ENCODE measurements at places on chromosomes 2 and 18.

DNA sequence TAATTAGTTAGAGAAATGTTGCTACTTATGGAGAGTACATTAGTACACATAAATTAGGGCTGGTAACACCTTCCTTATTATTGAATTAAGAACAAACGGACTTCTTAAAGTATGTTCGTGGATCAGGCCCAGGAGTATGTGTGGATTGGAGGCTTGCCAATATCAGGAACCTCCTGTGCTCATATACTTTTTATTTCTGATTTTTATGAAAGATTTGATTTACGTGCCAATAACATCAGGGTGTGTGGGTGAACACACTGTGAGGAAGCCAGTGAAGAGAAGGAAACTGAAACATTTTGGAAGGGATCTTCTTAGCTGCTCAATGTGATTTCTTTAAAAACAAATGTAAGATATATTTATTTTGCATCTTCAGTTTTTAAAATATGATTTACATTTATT, 113.0 kb downstream of the EFEMP1 start:
- DNase-seq, result no peak

GRCh38 chr18:80168982-80169381, 59.9 kb downstream of the ADNP2 start:
- no peak for DNase-seq

DNA sequence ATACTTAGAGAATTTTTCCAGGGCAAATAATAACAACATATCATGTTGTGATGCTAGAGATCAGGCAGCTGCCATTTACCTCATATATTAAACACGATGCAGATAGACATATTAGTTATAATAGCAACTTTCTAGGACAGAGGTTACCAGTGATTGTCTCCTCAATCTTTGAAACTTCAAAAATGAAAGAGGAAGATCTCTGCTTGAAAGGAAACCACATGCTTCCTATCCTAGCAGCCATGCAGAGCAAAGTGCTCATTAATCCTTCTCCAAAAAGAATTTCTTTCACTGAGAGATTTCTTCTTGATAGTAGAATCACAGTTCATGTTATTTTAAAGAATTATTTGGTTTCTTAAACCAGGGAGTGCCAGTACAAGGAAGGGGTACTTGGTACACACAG, 317.2 kb downstream of the CPS1 start:
- DNase-seq, result no peak

- DNase-seq, result no peak
Measured at GRCh38 chr2:185813707-185814106, 75.1 kb downstream of the FSIP2 start.

- DNase-seq, result no peak
Measured at GRCh38 chr18:23200756-23201155, 65.5 kb downstream of the CABLES1 start.

DNA sequence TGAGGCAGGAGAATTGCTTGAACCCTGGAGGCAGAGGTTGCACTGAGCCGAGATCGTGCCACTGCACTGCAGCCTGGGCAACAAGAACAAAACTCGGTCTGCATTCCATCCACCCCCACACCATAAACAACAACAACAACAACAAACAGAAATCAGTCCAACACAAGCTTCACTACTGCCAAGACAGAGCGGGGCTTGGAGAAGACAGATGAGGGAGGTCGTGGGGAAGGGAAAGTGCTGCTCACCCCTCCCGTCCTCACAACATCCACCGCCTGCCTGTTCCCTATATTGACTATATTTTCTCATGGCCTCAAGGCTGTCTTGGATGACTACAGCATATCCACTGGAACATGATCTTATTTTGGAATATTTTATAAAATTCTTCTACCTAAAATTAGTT, 137.6 kb upstream of the TTC39C start:
- DNase-seq, result no peak

DNA sequence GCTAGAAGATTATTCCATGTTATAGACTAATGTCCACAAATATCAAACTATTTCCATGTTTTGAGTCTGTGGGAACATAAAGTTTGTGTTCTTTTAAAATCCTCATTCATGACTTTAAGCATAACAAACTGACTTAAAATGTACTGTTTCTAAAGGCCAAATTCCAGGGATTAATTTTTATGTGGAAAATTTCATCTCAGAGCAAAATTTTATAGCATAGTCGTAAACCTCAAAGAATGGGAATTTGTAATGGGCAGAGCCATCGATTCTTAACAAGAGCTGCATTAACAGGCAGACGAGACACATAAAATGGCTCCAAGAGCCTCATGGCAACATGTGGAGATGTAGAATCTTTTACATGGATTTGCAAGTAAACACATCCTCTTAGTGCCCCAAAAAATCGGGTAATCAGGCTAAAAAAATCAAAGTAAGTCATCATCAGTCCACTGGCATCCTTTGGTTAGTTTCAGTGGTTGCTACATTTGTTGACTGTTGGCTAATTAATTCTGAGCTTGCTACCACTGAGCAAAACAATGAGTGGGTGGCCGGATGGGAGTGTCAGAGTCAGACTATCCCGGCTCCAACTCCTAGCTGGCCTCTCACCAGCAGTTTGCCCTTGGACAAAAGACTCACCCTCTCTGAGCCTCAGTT, 119.6 kb downstream of the FAM210A start:
- no peak for DNase-seq

DNA sequence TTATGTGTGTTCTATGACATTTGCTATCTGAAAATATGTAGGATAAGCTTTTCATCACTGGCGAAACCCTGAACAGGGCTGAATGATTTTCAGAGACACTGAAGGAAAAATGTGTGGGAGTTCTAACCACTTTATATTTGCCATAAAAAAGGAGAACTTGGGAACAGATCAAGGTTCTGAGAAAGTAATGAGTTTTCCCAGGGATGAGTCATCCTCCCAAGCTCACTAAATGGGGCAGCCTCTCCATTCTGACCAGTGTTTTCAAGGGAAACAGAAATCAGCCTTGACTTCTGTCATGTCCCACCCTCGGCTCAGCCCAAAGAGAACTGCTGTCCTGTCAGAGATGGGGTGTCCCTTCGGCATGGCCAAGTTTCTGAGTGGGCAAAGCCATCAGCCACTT, 2109.8 kb upstream of the CELF4 start:
- no peak for DNase-seq

GRCh38 chr18:72674710-72675109, 130.6 kb upstream of the CBLN2 start:
- DNase-seq, result no peak

DNA sequence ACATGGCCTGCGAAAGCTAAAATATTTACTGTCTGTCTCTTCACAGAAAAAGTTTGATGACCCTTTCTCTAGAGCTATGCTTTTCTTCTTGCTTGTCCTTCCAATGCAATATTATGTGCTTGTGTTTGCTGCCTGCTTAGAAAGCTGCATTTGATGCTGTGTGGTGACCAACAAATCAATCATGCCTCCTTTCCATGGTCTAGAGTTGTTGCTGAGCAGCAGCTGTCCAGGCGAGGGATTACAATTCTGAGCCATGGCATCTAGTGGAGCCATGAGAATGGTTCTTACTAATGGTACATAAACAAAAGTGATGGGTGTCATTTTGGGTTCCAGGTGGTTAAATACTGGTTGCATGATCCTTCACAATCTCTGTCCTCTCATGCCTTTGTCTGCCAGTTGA, 1142.1 kb downstream of the DPP10 start:
- no peak for DNase-seq

DNA sequence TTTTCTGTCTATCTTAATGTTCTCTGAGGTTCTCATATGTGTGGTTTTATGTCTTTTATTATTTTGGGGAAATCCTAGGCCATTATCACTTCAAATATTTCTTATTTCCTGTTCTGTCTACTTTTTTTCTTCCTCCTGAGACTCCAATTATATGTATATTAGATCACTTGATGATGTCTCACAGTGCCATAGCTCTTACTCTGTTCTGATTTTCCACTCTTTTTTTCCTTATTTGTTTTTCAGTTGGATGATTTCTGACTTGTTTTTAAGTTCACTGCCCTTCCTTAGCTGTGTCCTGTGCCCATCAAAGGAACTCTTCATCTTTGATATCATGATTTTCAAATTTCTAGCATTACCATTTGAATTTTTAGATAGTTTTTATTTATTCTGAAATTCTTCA, 24.1 kb downstream of the FAM228B start:
- DNase-seq, result no peak
